ENCODE measurements at places on chromosomes 5 and 9.

- DNase-seq, result no peak
Measured at GRCh38 chr5:43376496-43377140, 35.6 kb downstream of the CCL28 start.

GRCh38 chr5:177373806-177374205 lies 10.4 kb upstream of the SLC34A1 start:
- no peak for DNase-seq

- peak; percentile 72 for DNase-seq
Measured at GRCh38 chr5:8756498-8757084, 789.3 kb downstream of the SEMA5A start.

DNA sequence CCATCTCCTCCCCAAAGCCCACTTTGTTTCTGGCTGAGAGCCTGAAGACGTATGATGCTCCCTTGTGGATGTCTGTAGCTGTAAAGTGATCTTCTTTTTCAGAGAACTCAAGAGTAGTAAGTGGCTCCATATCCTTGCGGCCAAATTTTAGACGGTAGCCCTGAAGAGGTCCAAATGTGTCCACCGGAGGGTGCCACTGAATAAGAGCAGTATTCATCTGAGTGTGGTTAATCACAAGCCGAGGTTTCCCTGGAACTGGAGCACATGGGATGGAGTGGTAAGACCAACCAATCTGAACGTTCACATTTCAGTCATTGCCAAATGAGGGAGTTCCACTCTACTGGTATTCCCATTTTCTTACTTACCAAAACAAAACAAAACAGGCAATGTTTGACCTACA lies 686.5 kb upstream of the DMAC1 start:
- peak; percentile 34 for DNase-seq

GRCh38 chr5:72760259-72760658 lies 56.2 kb upstream of the TNPO1 start:
- peak; percentile 40 for DNase-seq

GRCh38 chr9:69180670-69181069 lies 6.6 kb downstream of the TJP2 start:
- DNase-seq, result peak; percentile 99

- DNase-seq, result peak; percentile 60
Measured at GRCh38 chr5:93058309-93058708, 522.7 kb downstream of the NR2F1-AS1 start.

All from fibroblast of skin of back (primary cell).